ENCODE measurements at places on chromosomes 2 and 18.

DNA sequence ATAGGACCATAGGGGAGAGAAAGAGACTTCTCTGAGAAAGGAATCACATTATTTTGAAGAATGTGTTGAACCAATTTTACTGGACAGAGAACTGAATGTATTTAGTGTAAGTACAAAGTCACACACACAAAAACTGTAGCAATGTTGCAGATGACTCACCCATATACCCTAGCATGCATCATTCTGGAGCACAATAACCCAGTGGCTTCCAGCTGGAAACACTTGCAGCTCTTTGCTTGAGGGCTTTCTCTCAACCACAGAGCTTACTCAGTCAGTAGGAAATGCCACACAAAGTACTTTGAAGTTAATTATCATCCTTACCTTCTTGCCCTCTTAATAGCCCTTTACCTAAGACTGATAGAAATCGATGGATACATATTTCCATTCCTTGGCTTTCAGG lies 760.0 kb upstream of the FSHR start:
- peak; percentile 61 for DNase-seq

- no peak for DNase-seq
These were observed 163.1 kb downstream of the STK39 start for GRCh38 chr2:168084288-168084687.

GRCh38 chr2:69716555-69717120 lies 25.3 kb upstream of the ANXA4 start:
- peak; percentile 80 for DNase-seq

GRCh38 chr2:231662811-231663457 lies 45.4 kb upstream of the PTMA start:
- DNase-seq: no peak

DNA sequence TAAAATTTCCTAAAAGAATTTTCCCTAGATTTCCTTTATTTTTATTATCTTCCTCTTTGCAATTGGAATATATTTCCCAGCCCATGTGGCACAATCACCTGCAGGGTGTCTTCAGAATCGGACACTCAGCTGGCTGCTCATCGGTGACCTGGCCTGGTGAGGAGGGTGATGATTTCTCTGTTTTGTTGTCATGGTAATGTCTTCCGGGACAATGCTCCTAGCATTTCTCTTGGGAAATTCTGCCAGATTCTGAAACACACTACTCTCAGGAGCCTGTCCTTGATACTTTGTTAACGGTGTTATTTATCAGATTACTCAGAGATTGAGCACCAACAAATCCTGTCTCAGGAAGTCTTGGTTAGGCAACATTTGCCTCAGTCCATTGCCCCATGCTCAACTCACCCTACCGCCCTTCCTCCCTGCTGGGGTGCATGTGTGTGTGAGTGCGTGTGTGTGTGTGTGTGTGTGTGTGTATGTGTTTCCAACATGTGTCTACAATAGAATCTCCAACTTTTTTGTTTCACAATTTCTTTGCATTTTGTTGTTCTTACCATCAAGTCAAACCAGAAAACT lies 70.3 kb downstream of the MYT1L start:
- no peak for DNase-seq

GRCh38 chr18:3655254-3656050 lies 205.5 kb downstream of the TGIF1 start:
- DNase-seq: no peak

DNA sequence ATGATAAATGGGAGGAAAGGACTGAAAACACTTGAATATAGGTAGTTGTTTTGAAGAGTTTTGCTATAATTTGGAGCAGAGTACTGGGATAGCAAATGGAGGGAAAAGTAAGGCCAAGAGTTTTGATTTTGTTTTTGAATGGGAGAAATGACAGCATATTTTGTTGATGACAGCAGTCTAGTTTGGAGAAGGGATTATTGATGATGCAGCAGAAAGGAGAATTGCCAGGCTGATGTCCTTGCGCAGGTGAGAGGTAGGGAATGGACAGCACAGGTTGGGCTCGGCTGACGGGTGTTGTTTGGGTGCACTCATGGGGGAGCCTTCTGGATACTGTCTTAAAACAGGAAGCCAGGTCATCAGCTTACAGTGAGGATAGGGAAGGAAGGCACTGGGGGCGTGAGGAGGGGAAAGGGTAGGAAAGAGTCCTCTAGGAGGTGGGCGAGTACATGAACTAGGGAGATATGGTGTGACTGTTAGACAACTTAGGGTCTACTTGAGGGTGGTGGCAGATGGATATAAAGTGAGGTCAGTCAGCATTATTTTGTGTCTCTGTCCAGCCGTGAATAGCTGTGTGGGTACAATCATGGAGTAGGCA lies 10.4 kb downstream of the NCAPH start:
- no peak for DNase-seq

DNA sequence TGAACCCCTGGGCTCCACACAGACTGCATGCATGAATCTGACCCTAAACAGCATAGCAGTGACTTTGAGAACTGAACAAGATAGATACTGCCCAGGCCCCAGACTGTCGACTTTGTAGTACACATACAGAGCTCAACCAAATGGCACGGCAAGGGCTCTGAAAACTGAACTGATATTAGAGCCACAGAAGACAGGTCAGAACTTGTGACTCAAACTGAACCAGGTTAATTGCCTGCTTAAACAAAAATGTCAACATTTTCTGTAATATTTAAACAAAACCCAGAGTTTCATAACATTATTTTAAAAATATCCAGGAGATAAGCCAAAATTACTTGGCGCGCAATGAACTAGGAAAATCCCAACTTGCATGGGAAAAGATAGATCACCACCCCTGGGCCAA lies 260.3 kb downstream of the TPGS2 start:
- DNase-seq: no peak

GRCh38 chr2:94873362-94874276 lies 2.4 kb downstream of the TEKT4 start:
- DNase-seq: no peak

GRCh38 chr2:12700989-12701388 lies 15.7 kb upstream of the TRIB2 start:
- peak; percentile 68 for DNase-seq

- no peak for DNase-seq
These were observed 45.4 kb downstream of the RASGRP3 start for GRCh38 chr2:33521791-33522281.

DNA sequence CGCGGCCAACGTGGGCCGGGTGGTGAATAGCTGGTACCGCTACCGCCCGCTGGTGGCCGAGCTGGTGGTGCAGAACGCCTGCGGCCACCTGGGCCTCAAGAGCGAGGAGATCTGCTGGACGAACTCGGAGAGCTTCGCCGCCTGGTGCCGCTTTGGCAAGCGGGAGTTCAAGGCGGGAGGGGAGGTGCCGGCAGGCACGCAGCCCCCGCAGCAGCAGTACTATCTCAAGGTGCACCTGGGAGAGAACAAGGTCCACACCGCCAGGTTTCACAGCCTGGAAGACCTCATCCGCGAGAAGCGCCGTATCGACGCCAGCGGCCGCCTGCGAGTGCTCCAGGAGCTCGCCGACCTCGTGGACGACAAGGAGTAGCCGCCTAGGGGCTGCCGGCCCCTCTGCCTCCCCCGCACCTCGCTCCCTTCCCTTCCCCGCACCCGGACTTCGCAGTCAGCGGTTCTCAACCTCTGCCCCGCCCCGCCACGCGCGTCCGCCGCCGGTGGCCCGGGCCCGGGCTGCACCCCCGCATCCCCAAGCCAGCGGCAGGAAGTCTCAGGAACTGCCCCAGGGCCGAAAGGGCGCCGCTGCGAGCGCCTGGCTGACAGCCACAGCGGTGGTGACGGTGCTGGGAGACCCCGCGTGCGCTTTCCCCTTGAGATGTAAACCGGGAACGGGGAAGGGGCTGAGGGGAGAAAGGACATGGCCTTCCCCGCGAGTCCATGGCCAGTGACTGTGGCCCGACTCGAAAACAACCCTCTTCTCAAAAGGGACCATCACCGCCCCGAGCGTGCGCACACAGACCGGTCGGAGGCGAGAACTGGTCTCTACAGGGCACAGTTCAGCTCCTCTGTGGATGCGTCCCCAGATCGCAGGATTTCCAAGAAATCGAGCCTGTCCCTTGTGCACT lies 2.2 kb downstream of the LRATD1 start:
- DNase-seq: peak; percentile 91

GRCh38 chr18:39701839-39702238 lies 2136.2 kb upstream of the CELF4 start:
- peak; percentile 36 for DNase-seq

DNA sequence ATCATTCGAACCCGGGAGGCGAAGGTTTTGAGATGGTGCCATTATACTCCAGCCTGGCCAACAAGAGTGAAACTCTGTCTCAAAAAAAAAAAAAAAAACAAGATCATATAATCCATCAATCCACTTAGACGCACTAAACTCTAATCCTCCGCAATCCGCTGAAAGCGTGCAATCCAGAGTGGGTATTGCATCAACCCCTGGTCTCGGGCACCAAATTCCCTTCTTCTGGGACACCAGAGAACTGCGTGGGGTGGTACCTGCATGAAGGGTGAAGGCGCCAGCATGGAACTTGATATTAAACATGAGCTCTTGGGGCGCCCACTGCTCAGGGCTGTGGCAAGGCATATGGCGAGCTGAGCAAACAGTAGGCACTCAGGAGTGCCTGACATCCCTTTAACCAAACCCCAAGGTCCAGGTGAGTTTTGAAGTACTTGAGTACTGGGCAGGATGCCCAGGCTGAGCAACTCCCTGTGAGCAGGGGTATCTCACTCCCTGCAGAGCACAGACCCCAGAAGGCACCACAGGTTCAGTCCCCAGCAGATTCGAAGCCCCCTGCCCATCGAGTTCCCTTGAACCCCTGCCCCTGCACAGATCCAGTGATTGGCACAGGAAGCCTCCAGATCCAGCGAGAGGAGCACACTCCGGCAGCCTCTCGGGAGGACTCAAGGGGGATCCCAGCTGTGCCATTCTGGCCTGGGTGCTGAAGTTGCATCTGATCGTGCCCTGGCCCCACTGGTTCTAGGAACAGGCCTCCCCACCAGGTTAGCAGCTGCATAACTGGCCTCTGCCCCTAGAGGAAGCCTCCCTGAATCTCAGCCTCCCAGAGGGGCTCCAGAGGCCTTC lies 8.0 kb downstream of the ALPI start:
- no peak for DNase-seq

- peak; percentile 51 for DNase-seq
These were observed 134.0 kb downstream of the FTCDNL1 start for GRCh38 chr2:199716807-199717586.

DNA sequence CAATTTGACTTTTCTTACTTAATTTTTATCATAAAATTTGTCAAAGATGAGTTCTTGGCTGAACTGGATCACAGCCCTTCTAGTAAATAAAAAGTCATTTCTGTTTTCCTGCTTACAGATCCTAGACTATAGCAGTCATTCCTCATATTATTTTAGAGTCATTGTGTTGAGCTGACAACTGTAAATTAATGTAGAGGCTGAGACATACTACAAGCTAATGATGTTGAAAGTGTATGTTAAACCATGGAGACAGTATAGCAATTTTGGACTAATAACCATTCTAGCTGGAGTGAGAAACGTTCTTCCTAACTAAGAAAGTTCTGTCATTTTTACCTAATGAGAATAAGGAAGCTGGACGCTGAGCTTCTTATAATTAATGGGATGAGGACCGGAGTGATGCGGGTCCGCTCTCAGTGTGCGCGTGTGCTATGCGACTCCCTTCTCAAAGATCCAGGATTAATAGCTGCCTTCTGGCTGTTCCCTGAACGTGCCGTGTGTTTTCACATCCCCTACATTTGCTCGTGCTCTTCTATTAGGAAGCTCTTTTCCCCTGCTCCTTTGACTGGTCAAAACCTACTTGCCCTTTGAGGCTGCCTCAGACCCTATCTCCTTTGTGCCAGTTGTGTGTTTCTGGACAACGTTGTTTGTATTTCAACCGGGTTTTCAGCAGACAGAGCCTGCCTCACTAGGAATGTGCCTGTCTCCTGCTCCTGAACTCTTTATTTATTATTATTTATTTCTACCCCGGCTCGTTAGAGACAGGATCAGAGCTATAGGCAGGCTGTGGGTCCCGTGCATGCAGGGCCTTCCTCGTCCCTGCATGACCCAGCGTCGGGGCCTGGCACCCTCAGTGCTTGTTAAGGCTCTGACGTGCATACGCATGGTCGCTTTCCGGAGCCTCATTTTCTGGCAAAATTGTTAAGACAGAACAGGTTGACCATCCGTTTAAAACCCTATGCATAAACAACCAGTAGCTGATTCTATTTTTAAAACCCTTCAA lies 182.6 kb downstream of the DCDC2C start:
- DNase-seq: no peak

DNA sequence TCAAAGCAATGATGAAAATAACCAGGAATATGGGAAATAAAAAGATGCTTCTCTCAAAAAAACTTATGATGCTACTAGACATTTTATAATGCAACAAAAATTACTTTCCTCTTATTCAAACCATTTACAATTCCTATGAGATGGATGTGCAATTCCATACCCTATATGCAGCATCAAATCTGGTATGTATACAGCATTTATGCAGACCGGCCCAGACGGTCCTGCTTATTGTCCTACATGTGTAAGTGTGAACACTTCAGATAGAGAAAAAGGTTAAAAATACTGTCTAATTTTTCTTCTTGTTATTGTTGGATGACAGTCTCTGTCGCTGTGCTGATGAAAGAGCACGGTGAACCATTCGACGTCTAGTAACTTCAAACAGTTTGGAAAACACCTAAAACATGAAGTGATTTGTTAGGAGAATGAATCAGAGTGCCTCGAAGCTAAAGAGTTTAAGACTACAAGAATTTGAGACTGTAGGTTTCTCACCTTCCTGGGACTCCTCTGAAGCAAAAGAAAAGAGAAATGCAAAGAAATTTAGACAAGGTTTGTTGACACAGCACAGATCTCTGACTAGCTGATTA lies 80.8 kb downstream of the ATL2 start:
- no peak for DNase-seq

DNA sequence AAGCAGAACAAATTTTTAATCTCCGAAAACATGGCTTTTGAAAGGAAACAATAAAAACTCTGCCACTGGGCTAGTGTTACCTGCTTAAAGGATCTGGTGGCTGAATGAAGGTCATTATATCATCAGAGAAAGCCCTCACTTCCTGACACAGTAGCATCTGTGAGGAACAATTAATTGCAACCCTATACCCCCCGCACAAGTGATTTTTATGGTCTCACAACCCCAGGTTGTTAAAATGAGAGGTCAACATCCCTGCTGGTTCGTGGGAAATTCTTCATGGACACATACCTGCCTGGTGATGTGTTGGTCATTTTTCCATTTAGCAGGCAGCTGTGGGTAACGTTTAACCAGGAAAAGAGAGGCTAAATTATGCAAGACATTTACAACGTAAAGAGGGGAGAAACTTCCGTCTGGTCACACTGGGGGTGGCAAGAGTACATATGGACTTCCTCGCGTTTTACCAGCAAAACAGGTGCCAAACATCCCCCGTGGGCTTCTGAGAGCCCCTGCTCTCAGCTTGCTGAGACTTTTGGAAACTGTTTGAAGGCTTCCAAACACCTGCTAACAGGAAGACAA lies 29.2 kb downstream of the NIFK start:
- DNase-seq: no peak

DNA sequence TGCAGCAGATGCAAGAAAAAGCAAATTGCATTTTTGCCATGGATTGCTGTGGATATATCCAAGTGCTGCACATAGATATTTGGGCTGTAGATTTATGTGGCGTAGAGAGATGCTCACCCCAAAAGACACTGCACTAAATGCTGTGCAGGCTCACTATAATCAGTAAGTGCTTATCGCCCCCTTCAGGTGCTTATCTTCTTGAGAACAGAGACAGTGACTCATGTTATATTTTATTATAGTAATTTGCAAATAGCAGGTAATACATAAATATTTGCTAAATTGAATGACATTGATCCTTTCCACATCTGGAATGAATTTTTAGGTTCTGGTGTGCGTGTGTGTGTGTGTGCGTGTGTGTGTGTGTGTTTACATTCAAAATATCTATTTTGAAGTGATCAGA lies 36.8 kb upstream of the PLEKHM3 start:
- peak; percentile 61 for DNase-seq

Measured in PC-3 (cell line).